ENCODE measurements at places on chromosomes 12 and 14.

DNA sequence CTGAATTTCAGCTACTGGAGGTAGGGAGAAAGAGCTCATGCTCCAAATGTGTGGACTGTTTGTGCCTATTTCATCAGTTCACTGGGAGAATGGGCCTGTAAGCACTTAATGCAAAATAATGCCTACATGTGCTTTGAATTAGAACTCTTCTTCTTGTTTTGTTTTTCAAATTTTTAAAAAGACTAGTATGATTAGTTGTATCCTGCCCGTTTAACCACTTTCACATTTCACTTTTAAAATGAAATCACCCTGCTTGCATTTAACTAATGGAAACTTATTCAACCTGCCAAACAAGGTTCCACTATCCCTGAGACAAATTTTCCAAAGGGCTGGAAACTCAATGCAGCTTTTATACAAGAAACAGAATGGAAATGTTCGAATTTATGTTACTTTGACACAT, 79.7 kb downstream of the SAMD4A start:
- DNase-seq, result no peak

DNA sequence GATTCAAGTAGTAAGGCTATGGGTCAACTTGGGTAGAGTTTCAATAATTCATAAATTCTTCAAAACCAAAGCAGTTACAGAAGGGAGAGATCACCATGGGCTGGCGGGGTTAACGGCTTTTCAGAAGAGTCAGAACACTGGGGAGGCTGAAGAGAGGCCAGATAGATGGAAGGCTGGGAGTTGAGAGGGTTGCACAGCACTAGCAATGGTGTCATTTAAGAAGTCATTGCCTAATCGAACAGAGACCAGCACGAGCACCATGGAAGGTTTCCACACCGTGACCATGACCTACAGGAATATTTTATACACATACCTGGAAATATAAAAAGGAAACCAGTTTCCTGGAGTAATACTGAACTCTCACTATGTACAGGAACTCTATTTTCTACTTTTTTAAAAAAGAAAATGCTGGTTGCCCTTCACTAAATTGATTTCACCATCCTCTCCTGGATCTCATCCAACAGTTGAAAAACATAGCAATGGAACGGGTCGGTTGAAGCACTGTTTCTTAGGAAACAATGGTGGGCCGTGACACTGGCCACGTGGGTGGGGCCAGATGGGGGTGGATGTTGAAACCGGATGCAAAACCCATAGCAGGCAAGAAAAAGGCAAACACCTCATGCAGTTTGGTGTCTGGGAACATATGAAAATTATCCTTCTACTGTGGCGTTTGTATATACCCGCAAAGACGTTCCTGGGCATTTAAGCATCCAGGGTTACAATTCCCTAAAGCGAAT, 38.0 kb upstream of the RIN3 start:
- no peak for DNase-seq

- DNase-seq, result no peak
These were observed 160.2 kb upstream of the LMNTD1 start for GRCh38 chr12:25713264-25713663.

DNA sequence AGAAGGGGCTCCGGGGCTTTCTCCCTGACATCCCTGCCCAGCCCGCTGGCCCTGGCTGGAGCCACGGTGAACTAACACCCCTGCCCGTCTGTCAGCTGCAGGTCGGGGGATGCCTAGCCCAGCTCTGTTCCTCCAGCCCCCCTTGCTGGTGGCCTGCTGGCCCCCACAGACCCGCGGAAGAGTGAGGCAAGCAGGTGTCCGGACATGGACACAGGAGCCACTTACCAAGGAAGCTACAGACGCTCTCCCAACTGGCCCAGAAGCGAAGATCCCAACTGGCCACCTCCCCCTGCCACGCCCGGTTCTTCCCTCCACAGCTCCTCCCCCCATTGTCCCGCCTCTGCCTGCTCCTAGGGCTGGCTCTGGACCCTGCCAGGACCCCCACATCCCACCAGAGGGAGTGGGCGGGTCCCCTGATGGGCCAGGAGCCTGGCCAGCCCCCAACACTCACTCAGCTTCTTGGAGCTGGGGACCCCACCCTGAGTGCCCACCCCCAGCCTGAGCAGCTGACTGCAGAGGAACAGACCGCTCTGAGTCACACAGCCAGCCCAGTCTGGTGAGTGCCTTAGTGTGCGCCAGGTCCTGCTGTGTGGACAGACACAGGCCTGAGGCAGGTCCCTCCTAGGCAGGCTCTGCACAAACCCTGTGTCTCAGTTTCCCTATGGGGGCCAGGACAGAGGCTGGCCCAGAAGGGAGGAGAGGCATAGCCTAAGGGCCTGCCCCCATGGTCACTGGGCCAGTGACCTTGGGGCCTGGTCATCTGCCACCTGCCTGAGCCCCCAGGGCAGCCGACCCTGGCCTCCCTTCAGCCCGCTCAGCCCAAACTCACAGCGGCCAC, 7.7 kb downstream of the AHNAK2 start:
- peak; percentile 89 for DNase-seq

GRCh38 chr12:58554522-58555157, 365.7 kb downstream of the LRIG3 start:
- no peak for DNase-seq

GRCh38 chr14:77228056-77228455, 43.0 kb downstream of the NGB start:
- DNase-seq, result no peak

DNA sequence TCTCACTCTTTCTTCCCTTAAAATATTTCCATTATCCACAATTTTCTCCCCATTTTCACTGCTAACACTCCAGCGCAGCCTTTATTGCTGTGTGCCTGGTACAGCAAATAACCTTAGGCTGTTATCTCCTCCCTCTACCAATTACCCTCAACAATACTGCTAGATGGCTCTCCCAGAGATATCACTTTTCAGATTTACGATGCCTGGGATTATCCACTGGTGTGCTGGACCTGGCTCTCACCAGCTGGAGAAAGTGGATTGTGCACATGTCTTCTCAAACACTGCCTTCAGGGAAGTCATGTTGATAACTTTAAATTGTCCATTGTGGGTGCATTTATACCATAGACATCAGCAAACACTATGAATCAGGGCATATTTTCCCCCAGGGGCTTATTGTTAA, 101.9 kb upstream of the ADAMTS20 start:
- no peak for DNase-seq

DNA sequence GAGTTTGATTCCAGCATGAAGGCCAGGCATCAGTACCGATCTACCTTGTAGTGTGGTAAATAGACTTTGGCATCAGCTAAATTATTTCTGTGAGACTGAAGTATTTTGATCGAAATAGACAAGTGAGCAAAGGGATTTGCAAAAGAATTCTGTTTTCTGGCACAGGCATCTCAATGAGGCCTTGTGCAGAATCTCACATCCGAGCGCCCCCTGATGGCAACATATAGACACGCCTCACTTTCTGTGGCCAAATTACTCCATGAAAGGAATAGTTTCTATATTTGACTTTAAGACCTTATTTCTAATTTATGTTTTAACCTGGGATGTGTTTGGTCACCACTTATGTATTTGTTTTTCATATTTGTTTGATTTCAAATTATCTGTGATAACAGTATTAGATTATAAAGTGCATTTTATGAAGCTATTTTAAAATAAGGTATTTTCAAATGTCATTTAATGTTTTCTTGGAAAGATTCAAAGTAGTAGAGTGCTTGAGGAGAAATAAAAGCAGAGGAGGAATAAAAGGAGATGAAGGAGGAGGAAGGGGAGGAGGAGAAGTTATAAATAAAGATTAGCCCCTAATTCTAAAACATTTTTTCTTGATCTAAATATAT, 731.9 kb downstream of the NRXN3 start:
- peak; percentile 38 for DNase-seq

DNA sequence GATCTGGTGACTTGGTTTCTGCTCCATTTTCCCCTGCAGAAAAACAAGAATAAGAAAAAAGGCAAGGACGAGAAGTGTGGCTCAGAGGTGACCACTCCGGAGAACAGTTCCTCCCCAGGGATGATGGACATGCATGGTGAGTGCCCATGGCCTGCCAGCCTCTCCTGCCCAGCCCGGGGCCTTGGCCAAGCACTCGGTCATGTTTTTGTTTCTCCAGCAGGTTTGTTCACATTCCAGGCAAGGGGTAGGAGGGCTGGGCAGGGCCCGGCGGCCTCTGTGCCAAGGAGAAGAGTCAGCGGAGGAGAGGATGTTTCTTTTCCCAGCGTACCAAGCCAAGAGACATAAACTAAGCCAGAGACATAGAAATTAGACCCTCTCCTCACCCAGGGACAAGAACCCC, 13.6 kb downstream of the BCL7A start:
- no peak for DNase-seq

DNA sequence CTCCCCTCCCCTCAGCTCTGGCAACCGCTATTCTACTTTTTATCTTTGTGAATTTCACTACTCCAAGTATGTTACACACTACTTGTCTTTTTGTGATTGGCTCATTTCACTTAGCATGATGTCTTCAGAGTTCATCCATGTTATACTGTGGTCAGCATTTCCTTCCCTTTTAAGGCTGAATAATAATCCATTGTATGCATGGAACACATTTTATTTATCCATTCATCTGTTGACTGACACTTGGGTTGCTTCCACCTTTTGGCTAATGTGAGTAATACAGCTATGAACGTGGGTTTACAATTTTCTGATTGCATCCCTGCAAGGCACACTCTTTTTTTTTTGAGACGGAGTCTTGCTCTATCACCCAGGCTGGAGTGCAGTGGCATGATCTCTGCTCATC, 53.0 kb upstream of the FUT8 start:
- DNase-seq, result no peak

GRCh38 chr14:24231263-24232120, 675 bp downstream of the NEDD8 start:
- DNase-seq, result no peak

DNA sequence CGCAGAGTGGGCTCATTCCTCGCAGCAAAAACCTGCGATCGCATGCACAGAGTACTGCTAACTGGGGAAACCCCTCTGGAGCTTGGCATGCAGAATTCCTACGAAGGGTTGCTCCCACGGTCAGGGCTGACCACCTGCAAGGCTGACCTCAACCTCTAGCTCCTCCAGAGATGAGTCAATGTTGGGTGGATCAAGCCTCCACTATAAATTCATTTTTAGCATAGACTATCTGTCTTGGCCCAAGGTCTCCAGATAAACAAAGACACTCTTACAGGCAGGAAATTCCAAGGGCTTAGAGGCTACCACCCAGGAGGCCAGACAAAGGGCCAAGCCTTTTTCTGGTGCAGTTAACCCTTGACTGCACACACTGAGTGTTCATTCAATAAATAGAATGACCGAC, 296.5 kb downstream of the TMEM132D start:
- peak; percentile 79 for DNase-seq

GRCh38 chr14:104519721-104520120, 59.8 kb upstream of the C14orf180 start:
- no peak for DNase-seq

GRCh38 chr12:113297214-113297587, 37.7 kb downstream of the SLC8B1 start:
- no peak for DNase-seq

DNA sequence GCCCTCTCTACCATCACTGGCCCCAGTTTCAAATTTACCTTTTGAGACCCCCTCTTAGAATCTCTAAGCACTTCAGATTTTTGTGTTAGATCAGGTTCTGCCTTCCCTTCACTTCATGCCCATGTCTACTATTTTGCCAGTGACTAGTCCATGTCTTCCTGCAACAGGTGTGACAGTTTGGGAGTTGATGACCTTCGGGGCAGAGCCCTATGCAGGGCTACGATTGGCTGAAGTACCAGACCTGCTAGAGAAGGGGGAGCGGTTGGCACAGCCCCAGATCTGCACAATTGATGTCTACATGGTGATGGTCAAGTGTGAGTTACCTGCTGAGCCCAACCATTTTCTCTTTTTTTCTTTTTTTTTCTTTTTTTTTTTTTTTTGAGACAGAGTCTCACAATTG, 5.8 kb upstream of the PA2G4 start:
- no peak for DNase-seq

DNA sequence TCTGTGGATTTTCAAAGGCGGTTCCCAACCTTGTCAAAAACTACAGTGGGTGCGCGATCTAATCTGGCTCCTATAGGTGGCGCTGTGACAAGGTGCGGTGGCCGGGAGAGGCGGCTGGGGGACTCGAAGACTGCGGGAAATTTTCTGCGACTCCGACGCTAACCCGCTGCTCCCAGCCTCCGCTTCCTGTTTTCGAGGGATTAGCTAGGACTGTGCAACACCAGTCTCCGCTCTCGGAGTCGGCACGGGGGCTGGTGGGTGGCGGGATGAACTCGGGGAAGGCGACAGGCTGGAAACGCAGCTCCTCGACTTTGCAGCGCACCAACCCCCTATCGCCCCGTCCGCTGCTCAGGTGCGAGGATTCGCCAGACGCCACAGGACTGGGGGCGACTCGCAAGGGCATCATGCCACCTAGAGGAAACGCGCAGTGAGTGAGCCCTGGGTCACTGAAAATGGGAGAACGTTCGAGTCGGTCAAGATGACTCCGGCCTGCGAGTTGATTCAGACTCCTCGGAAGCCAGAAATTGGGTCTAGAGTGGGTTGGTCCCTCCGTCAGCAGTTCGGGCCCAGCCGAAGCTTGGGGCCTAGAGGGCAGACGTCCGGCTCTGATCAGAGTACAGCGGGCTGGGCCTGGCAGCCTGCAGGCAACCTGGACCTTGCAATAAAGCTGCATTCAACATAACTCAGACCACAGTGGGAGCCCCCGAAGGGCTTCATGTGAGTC, 5.5 kb upstream of the PAX9 start:
- DNase-seq, result no peak

DNA sequence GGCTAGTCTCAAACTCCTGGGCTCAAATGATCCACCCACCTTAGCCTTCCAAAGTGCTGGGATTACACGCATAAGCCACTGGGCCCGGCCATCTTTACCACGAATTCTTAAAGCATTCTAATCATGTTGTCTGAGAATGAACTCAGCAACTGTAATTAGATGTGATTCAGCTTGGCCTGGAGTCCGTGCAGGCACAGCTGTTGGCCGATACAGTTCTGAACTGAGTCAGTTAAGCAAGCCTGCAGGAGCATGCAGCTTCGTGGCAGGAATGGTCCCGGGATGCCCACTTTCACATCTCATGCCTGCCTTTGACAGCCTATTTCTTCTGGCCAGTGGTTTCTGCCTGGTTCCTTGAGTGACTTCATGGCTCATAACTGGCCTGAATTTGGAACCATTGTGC, 194.1 kb downstream of the ANO6 start:
- peak; percentile 82 for DNase-seq

DNA sequence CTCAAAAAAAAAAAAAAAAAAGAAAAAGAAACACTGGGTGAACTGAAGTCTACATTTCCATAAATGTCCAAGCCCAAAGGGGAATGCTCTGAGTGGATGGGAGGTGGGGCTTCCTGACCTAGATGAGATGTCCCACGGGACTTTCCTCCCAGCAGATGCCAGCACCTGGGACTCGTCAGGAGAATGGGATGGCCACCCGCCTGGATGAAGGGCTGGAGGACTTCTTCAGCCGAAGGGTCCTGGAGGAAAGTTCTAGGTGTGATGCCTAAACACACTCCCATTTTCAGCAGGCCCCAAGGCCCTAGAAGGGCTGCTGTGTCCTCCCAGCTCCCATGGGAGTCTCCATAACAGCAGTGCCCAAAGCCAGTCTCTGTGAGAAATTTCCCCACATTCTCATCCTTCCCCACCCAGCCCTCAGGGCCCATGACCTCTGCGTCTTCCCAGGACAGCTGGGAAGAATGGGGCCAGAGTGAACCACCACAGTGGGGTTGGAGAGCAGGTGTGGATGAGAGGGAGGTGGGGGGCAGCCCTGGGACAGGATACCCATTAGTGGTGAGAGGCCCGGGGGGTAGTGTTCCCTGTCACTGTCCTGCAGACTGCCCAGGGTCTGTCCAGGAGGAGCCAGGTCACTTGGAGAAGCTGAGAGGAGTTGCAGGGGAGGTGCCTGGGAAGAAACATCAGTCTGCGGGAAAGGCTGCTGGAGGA, 7.1 kb upstream of the CPNE6 start:
- no peak for DNase-seq

- no peak for DNase-seq
These were observed 77.0 kb downstream of the CATSPERB start for GRCh38 chr14:91654836-91655235.
